Left renal cortex interstitium (tissue), 4 donors: ENCODE measurements at places on chromosomes 16 and 17.
A peak's percentile ranks its signal among the peaks of the same experiment; 100 is the strongest.

DNA sequence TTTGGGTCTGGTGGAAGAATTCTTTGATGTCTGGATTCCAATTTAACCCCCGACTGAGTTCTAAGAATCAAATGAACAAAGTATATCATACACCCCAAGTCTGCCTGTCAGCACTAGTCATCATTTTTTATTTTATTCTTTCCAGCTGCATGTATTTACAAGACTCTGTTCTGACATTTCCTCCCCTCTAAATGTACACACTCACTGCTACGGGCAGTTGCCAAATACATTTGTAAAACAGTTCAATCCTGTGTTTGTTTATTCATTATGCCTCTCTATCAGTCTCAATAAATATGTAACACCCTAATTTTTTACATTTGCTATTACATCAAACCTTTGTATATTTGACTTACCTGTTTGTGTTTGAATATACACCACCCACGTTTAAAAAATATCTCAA, 422.3 kb upstream of the PSMD7 start:
- no peak for DNase-seq

GRCh38 chr16:57017251-57017650, 27.9 kb downstream of the NLRC5 start:
- no peak for DNase-seq

GRCh38 chr17:31095236-31096105, 694 bp downstream of the NF1 start:
- DNase-seq: peak; percentile 68

GRCh38 chr16:6573577-6573976, 759.1 kb upstream of the RBFOX1 start:
- peak; percentile 13 for DNase-seq

GRCh38 chr17:67629971-67630320, 87.8 kb upstream of the NOL11 start:
- DNase-seq: no peak

GRCh38 chr17:50297407-50297865, 23.2 kb downstream of the TMEM92 start:
- DNase-seq: no peak

- DNase-seq: no peak
Observed at GRCh38 chr17:51362811-51363585, 102.7 kb downstream of the UTP18 start.

DNA sequence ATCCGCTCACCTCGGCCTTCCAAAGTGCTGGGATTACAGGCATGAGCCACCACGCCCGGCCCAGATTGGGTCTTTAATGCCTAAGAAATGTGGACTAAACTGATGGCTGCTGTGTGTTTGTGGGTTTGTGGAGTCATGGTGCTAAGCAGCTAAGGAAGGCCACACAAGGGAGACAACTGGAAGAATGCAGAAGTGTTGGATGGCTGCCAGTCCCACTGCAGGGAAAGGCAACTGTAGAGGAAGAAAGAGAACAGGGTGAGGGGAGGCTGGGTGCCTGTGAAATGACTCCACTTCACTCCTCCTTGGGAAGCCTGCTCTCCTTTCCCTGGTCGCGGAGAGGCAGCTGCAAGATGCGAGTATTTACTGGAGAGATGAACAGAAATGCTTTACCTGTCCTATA, 23.5 kb upstream of the SIAH1 start:
- DNase-seq: no peak

GRCh38 chr17:43891851-43892646, 15.3 kb downstream of the MPP2 start:
- no peak for DNase-seq

DNA sequence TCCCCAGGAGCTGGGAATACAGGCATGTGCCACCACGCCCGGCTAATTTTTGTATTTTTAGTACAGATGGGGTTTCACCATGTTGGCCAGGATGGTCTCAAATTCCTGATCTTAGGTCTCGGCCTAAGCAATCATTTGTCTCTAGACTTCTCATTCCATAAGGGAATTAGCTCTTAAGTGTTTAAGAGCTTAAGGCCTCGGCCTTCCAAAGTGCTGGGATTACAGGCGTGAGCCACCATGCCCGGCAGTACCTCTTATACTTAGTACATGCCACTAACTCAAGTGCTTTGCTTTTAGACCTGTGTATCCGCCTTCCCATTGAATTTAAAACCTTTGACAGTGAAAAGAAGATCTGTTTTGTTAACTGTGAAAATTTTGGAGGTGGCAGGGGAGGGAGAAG, 16.6 kb upstream of the IL21R start:
- DNase-seq: no peak
